ENCODE measurements at places on chromosomes 4 and X.

- no peak for DNase-seq
These were observed 102.0 kb upstream of the USP38 start for GRCh38 chr4:143082701-143083100.

DNA sequence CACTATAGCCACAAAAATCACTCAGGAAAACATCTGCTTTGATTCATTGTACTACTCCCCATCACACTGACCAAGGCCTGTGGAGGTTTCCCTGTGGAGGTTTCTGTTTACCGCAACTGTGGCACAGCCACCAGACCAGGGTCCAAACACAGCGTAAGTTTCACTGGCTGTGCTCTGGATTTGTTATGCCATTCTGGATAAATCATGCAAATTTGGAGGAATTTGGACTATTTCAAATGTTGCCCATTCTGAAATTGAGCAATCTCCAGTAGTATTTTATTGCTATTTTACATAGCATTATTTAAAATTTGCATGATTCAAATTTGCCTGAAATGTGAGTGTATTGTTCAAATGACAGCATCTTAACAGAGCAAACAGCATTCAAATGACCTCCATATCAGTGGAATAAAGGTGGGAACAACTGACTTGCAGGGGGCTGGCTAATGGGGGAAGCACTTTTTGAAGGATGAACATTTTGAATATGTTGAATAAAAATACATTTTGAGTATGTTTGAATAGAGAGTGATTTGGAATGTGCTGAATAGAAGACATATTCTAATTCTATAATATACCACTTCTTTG, 66.1 kb upstream of the ACSL1 start:
- no peak for DNase-seq

GRCh38 chr4:143554728-143555597, 41.5 kb downstream of the SMARCA5 start:
- DNase-seq: no peak

- no peak for DNase-seq
These were observed 52.8 kb downstream of the GPC4 start for GRCh38 chrX:133362538-133362937.

- no peak for DNase-seq
These were observed 54.3 kb downstream of the CLCN5 start for GRCh38 chrX:49976682-49977197.

- DNase-seq: no peak
These were observed 206.3 kb downstream of the SHROOM3 start for GRCh38 chr4:76641351-76641750.

- DNase-seq: no peak
These were observed 413.4 kb downstream of the UBE2NL start for GRCh38 chrX:144297221-144297620.

DNA sequence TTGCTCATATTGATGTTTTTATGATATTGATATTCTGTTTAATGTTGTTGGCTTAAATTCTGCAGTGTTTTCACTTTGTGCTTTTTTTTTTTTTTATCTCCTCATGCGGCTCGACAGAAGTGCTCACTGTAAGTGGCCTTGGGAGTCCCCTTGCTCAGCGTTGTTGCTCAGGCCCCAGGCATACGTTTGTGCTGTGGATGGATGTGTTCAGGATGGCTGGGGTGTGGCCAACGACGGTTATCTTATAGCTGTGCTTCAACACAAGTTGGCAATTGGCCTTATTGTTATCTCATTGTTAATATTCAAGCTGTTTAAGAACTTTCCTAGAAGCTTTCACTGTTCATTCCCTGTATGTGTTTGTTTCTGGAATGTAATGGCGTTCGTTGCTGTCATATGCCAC, 36.4 kb upstream of the CLCN4 start:
- no peak for DNase-seq
